ENCODE measurements at places on chromosomes 13 and 19.

- peak; percentile 73 for DNase-seq
Observed at GRCh38 chr19:12733369-12734214, 892 bp downstream of the TRIR start.

DNA sequence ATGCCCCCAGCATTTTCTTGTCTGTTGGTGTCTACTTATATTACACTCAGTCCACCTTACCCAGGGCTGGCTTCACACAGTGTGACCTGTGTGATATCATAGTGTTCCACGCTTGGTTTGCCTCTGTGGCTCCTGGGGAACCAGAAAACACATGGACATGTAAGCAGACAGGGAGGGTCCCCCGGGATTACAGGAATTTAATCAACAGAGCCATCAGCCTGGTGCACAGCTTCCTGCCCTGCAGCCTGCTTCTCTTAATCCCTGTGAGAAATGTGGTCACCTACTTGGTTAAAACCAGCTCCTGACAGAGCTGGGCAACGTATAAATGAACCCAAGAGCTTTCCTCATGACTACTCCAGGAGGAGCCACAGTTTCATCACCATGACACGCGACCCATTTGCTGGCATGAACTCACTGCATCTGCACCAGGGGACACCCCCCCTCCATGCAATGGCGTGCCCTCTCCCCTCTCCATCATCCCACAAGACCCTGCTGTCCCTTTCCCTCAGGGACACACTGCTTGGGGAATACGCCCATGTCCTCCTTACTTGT lies 152.1 kb downstream of the UQCRFS1 start:
- no peak for DNase-seq

DNA sequence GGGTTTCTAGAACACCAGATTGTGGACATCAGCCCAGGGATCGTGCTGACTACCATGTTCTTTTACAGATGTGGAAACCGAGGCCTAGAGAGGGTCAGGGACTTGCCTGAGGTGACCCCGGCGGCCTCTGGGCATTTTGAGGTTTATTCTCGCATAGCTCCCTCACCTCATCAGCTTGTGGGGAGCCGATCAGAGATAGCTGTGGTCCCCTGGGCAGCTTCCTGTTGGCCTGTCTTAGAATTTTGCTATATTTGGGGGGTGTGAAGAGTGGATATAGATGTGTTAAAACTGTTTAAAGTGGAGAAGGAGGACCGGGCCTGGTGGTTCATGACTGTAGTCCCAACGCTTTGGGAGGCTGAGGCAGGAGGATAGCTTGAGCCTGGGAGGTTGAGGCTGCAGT lies 6.9 kb downstream of the ARHGEF1 start:
- no peak for DNase-seq

- DNase-seq = no peak
Observed at GRCh38 chr13:22454586-22454985, 726.2 kb upstream of the SGCG start.

DNA sequence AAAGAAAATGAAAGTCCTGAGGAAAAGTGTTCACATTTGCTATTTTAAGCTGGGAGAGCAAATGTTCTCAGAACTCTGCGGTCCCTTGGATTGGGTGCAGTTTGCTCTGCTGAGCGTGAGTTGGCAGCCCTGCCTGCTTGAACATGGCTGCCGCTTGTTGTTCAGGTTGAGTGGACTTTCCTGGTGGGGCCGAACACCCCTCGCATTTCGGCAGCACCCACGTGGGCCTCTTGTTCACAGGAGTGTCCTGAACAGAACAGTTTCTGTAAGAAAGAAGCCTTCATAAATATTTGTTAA lies 10.8 kb upstream of the RNF113B start:
- DNase-seq = no peak

DNA sequence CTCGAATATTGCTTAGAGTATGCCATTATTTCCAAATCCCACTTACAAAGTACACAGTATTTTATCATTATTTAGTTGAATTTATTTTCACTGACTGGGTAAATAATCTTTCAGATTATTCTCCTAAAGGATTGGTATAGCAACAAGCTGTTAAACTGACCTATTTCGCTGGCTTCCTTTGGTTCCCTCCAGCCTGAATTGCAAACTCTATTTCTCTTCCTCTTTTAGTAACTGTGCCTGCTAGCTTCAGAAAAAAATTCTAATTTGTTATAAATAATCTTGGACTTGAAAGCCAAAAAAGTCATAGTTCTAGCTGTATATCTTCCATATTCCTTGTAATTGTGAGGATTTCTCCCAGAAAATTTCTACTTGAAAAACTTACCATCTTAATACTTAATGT lies 15.0 kb upstream of the CCNA1 start:
- DNase-seq = no peak

DNA sequence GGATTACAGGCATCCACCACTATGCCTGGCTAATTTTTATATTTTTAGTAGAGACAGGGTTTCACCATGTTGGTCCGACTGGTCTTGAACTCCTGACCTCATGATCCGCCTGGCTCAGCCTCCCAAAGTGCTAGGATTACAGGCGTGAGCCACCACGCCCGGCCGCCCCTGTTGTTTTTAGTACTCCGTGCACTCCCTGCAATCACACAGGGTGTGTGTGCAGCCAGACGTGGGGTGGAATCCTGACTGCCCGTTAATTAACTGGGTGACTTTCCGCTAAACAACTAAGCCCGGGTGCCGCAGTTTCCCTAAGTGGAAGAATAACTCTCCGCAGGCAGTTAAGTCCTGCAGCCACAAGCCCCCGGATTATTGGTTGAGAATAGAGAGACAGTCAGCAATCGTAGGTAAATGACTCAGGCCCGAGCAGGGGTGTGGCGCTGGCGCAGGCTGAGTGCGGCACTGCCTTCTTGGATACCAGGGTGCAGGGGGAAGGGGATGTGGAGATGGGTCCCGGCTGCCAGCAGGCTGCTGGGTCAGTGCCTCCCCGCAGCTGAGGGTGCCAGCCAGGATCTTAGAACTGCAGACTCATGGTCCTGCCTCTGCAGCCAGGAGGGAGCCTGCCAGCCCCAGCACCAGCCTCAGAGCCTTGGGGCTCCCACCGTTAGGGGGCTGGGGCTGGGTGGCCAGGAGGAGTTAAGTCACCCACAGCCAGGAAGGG lies 6.1 kb upstream of the FXYD3 start:
- DNase-seq = no peak

GRCh38 chr13:31781064-31781463 lies 41.7 kb downstream of the RXFP2 start:
- DNase-seq = no peak

GRCh38 chr19:7547159-7547558 lies 11.6 kb downstream of the PNPLA6 start:
- no peak for DNase-seq

- no peak for DNase-seq
Observed at GRCh38 chr19:30647891-30648720, 275.9 kb downstream of the ZNF536 start.

DNA sequence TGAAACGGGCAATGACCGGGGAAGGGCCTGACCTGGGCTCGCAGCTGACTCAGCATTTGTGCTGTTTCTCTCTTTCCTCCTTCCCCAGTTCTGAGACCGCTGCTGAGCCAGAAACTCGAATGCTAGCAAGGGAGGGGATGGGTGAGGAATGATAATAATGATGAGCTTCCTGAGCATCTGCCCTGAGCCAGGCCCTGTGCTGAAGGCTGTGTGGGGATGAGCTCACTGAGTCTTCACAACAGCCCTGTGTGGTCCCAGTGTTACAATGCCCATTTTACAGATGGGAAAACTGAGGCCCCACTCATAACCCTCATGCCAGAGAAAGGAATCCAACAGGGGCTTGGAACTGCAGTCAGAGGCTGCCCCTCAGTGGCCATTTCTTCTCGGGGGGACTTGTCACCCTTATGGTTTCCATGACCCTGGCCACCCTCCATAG lies 8.1 kb downstream of the SULT2B1 start:
- DNase-seq = no peak

DNA sequence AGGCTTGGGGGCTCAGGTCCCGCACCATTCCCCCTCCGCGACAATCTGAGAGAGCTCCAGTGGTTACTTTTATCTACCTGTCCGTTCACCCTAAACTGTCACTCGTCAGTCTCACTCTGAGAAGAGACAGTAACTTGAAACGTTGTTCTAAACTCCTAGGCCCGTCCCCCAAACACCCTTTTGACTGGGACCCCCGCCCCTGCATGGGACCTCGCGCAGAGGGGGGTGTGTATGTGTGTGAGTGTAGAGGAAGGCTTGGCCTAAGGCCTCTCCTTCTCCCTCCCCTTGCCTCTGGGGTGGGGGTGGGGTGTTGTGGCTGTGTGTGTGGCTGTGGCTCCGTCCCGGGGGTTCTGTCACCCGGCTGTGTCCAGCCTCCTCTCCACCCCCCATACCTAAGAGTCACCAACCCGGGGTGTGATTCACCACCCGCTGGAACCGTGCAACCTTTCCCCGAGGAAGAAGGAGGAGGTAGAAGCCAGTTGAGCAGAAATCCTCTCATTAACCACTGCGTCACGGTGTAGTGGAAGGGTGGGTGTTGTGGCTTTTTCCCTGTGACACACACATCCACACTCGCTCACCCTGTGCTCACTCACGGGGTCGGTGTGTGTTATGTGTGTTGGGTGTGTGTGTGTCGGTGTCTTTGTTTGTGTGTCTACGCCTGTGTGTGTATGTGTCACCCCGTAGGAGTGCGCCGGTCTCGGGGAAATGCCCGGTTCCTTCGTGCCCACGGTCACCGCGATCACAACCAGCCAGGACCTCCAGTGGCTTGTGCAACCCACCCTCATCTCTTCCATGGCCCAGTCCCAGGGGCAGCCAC lies 2.4 kb downstream of the FOSB start:
- DNase-seq = peak; percentile 67

GRCh38 chr19:54473071-54473891 lies at the start of gene CDC42EP5:
Gene CDC42EP5 (minus strand): TSS chr19:54473296. CDS start chr19:54465547, 7,749 bp downstream.
- DNase-seq = no peak

GRCh38 chr13:100789481-100789880 lies 114.9 kb upstream of the TMTC4 start:
- DNase-seq = no peak

DNA sequence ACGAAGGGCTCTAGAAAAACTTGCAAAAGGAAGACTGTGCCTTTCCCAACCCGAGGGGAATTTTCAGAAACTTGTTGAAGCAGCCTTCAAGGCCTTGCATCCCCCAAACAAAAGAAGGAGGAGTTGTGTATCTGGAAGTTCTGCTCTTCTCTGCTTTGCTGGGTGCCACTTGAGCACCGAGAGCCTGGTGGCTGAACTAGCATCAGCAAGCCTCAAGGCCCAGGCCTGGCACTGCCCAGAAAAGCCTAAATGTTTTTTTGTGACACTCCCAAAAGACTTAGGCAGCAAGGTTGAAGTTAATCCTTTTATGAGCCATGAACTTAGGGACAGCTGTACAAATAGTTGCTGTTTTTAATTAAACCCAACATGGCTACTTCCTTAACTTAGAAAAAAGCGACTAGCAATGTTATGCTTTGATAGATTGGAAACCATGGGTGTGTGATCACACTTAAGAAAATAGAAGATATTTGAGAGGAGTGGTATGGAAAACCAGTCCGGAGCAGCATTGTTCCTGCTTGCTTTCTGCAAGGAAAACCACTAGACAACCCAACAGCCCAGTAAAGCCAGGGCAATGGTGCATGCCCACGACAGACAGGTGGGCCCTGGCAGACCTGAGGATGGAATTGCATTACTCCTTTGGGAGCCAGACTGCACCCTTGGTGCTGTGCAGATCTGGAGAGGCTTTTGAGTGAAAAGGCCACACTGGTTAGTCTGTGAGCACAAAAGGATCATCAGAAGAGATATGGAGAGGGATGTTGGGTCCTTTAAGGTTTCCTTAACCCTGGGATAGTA lies 788 bp upstream of the DLEU7 start:
- DNase-seq = no peak

DNA sequence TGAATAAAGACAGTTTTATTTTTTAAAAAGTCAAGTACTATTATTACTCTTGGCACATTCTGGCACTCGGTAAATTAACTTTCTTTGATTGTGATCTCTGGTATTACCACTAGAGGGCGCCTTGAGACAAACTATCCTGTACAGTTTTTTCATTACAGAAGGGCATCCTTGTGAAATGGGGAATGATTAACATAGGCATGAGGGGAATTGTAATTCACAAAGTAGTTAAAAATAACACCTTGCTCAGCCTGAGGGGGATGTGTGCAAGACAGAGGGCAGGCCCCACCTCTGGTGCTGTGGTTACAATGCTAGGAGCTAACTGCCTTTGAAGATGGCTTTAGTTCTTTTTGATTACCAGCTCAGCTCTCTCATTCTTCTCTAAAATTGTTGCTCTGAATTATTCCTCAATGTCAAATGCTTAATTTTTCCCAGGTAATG lies 24.2 kb upstream of the C1QTNF9B start:
- DNase-seq = no peak

GRCh38 chr19:54035215-54036178 lies 28.2 kb downstream of the VSTM1 start:
- DNase-seq = no peak

DNA sequence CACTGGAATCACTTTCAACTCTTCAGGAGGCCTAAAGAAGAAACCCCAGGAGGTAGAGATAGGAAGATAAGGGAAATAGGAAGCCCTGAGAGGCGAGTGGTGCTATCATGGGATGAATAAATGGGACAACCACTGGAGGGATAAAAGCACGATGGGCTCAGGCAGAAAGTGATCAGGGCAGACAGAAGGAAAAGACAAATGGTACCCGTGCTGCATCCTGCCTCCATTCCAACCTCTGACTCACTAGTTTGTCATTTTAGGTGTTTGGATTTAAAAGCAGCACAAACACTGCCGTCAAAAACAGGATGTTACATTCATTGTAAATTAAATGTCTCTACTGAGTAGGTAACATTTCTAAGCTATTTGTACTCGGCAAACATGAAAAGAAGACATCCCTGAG lies 314.3 kb upstream of the HTR2A start:
- no peak for DNase-seq

DNA sequence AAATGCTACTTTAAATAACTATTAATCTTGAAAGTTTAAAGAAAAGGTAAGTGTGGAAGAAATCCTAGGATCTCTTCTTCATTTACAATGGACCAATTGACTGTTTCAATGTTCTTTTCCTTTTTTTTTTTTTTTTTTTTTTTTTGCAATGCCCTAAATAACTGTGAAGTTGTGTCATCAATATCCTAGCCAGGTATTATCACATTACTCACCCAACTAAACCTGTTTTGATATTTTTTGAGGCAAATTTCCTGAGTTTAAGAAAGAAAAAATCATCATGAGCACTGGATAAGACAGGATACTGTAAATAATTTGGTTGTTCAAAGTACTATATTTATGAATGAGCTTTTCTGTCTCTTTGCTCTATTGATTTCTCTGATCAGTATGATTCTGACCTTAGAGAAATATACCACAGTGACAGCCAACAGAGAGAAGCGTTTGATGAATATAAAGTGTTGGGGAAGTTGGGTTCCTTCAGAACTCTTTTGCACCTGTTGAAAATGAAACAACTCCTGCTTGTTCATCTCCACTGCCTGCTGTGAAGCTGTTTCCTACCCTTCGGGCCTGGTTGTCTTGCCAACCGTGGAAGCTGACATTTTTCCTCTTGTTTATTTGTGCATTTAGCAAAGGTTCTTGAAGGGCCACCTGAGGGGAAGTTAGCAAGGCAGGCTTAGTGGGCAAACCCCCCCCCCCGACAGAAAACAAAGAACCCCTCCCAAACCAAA lies 1220.5 kb upstream of the SLC10A2 start:
- no peak for DNase-seq
